Smooth muscle cell of the brain vasculature (primary cell): ENCODE measurements at places on chromosomes 7 and 10.

DNA sequence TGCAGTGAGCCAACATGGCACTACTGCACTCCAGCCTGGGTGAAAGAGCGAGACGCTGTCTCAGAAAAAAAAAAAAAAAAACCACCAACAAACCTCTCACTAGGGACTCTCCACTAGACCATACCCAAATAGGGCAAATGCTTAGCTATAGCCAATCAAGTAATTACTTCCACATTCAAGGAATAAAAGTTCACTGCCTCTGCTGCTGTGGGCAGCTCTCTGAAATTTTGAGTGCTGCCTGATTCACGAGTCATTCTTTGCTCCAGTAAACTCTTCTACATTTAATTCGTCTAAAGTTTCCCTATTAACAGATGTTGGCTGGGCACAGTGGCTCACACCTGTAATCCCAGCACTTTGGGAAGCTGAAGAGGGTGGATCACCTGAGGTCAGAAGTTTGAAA lies 4.7 kb upstream of the NRBF2 start:
- no peak for DNase-seq

- DNase-seq: peak; percentile 43
Measured at GRCh38 chr7:26090927-26091519, 61.0 kb upstream of the NFE2L3 start.

GRCh38 chr10:43307306-43307705 lies 40.4 kb upstream of the RASGEF1A start:
- DNase-seq: no peak

DNA sequence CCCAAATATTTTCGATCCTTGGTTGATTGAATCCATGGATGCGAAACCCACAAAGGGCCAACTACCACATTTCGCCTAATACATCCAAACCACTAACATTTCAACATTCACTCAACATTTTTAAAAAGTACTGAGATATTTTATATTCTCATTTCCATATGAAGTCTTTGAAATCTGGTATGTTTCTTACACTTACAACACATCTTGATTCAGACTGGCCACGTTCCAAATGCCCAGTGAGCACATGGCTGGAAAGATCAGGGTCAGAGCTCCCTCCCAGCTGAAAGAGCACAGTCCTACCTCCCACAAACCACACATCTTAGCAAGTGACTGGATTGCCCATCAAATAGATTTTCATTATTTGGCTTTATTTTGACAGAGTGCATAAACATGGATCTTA lies 18.9 kb downstream of the NCAPG2 start:
- no peak for DNase-seq

DNA sequence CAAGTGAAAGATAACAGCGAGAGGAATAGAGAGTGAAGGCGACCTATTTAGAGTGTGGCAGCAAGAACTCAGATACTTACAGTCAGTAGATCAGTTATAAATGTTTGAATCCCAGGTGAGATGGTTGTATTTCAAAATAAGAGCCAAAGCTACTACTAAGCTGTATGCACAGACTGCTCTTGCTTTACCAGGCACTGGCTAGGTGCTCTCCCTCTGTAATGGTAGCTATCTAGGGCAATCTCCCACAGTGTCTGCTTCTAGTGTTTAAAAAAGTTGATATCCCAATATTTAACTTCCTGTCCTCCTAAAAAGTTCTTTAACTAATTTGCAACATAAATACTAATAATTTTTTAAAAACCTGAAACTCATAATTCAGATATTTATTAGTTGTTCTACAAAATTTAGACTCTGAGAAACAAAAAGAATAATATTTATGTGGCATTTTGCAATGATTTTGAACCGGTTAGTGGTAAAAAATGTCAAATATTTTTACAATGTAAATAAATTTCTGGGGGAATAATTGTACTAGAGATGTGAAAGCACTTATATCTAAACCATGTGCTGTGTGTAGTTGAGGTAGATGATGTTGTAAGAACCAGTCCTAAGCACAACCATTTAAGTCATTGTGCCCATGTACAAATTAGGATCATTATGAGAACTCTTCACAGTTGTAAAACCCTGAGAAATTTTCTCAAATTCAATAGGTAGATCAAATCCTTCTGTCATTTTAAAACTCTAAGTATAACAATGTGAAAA lies 349.3 kb upstream of the SEMA3D start:
- no peak for DNase-seq

DNA sequence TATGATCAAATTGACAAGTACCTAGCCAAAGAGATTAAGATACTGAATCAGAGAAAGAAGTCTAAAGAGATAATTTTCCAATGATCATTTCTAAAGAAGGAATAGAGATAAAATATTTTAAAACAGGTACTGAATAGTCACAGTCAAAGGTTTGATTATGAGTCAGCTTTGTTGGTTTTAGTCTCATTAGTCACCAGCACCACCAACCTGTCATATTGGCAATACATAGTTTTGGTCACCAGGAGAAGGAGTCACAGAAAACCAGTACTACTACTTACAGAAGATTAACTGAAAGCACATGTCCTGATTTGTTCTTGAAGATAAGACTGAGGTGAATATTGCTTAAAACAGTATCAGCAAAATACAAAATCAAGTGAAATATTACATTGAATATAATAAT lies 34.6 kb downstream of the ZEB1 start:
- no peak for DNase-seq

GRCh38 chr10:37680716-37681616 lies 176.4 kb downstream of the ZNF248 start:
- no peak for DNase-seq

DNA sequence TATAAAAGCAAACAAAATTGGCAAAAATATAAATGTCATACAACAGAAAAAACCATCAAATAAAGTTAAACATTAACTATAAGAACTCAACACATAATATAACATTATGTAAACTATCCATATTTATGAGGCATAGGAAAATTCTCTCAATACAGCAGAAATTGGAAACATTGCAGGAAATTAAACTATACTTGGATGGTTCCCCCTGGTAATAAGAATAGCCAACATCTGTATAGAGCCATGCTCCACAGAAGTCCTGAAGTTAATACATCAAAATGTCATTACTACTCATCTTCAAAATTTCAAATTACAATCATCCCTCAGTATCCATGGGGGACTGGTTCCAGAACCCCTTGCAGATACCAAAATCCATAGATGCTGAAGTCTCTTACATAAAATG lies 350.5 kb downstream of the PARD3 start:
- no peak for DNase-seq

GRCh38 chr10:30387646-30388243 lies 38.7 kb upstream of the MTPAP start:
- DNase-seq: no peak

DNA sequence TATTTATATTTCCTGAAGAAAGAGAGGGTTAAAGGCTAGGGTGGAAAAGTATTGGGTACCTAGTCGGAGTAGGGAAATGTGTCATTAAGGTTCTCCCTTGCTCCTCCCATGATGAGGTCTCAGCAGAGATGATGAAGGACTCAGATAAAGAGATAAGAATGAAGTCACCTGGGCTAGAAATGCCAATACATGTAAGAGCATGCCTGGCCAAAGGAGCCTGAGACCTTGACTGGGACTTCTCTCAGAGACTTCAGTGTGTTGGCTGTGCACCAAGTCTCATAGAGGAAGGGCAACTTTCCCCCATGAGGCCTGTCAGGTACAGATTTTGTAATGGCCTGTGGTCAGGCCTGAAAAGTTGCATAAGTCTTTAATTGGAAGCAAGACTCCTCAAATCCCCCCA lies 361.0 kb upstream of the CDC14C start:
- DNase-seq: no peak

- DNase-seq: no peak
Measured at GRCh38 chr10:123848564-123849457, 42.8 kb downstream of the CPXM2 start.

DNA sequence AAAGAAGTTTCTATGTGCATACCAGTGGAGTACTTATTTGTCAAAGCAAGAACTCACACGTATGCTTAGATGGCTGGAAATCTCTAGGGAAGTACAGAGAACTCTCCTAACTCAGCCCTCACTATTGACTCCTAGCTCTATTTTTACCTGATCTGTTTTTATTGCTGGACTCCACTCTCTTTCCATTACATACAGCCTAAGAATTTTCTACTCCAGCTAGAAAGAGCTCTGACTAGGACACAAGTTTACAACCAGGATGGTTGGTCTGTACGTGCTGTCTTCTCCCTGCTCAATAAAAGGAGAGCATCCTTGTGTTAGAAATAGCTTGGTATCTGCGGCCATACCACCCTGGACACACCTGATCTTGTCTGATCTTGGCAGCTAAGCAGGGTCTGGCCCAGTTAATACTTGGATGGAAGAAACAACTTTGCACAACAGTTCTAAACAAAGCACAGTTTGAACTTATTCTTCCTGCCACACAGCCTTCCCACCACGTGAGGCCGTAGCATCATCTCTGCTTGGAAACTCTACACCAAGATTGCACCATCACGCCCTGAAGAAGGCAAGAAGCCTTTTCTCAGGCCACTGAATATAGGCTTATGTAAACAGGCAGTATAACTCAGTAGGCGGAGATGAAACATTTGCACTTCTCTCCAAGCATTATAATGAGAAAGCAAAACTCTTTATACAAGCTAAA lies 50.7 kb downstream of the KCNMA1 start:
- peak; percentile 70 for DNase-seq

DNA sequence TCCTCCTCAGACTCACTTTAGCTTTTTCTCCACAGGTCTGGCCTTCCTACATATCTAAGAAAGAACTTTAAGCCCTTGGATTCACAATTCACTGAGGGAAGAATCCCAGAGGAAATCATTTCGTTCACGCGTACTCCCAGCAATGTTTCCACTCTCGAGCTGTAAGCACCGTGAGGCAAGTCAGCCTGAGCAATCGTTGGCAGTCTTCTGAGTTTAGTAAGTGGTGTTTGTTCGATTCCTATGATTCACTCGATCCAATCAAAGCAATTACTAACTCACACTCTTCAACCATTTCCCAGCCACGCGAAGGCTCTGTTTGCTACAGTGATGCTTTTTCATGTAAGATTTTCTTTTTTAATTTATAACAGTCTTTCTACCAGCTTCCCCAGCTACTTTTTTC lies 10.2 kb upstream of the PRLHR start:
- no peak for DNase-seq

GRCh38 chr7:12674861-12675260 lies 12.6 kb upstream of the ARL4A start:
- no peak for DNase-seq

- peak; percentile 49 for DNase-seq
Measured at GRCh38 chr7:40717242-40717641, 582.4 kb downstream of the SUGCT start.

DNA sequence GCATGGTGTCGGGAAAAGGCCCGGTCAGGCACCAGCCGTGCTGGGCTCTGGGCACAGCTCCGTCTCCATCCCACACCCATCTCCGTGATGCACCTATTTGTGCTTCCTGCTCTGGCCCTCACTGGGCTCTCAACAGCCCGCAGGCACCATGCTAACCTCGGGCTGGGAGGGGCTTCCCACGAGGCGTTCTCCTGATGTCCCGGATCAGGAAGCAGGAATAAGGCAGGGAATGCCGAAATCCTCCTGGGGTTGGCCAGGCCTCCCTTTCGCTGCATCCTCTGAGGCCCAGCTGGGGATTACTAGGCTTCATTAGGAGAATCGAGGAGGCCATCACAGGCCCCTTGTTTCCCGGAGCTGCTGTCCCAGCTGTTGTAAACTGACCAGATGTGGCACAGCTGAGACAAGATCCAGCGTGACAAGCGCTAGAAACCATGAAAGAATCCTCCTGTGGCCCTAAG lies 72.0 kb downstream of the FAM53B start:
- no peak for DNase-seq

- no peak for DNase-seq
Measured at GRCh38 chr10:62842983-62843382, 26.8 kb upstream of the EGR2 start.
